ENCODE measurements at places on chromosomes 11 and 22. TPM values are rescaled to one million over a fixed set of nuclear protein-coding genes. Genes with fewer than 3 reads are reported as not detected.

TEX12 gene
- total RNA-seq = not detected

TSGA10IP gene
- total RNA-seq = not detected

RIMBP3C gene
- total RNA-seq = 0.22 TPM

RAG2 gene
- not detected for total RNA-seq

KIRREL3 gene
- 0.22 TPM for total RNA-seq

MDK gene
- 47.5 TPM for total RNA-seq

SYNGR1 gene
- total RNA-seq = 2.3 TPM

KMT5B gene
- total RNA-seq = 24.9 TPM

UPK2 gene
- not detected for total RNA-seq

SLC29A2 gene
- total RNA-seq = 0.29 TPM

ASPHD2 gene
- 0.66 TPM for total RNA-seq

GGT5 gene
- total RNA-seq = 3.5 TPM

MTFP1 gene
- total RNA-seq = 35.0 TPM

TRPM5 gene
- not detected for total RNA-seq

TMPRSS4 gene
- not detected for total RNA-seq

TMPRSS5 gene
- total RNA-seq = under 0.01 TPM

VPS11 gene
- 45.1 TPM for total RNA-seq

OR2AT4 gene
- total RNA-seq = not detected

SNX32 gene
- not detected for total RNA-seq

CRYBB3 gene
- total RNA-seq = not detected

UBE2L6 gene
- total RNA-seq = 39.4 TPM

MS4A4E gene
- not detected for total RNA-seq

RIC3 gene
- not detected for total RNA-seq

OR52I2 gene
- total RNA-seq = not detected

POTEH gene
- total RNA-seq = not detected

HORMAD2 gene
- total RNA-seq = not detected

POLA2 gene
- 28.2 TPM for total RNA-seq

PARVA gene
- total RNA-seq = 60.2 TPM

ARVCF gene
- 17.9 TPM for total RNA-seq

SGSM1 gene
- total RNA-seq = not detected

MYRF gene
- 6.4 TPM for total RNA-seq

OR51A7 gene
- total RNA-seq = not detected

DSCAML1 gene
- not detected for total RNA-seq

KCNJ5 gene
- total RNA-seq = 0.29 TPM

UBXN1 gene
- total RNA-seq = 230 TPM

ANO1 gene
- total RNA-seq = not detected

PCSK7 gene
- total RNA-seq = 85.6 TPM

ELP4 gene
- 7.9 TPM for total RNA-seq

POGLUT3 gene
- 19.9 TPM for total RNA-seq

OR2D2 gene
- 1.4 TPM for total RNA-seq

TMEM151A gene
- total RNA-seq = 0.88 TPM

All from placental pericyte (primary cell).